ENCODE measurements at places on chromosomes 16 and 17. TPM values are rescaled to one million over a fixed set of nuclear protein-coding genes. Genes with fewer than 3 reads are reported as not detected.
A peak's percentile ranks its signal among the peaks of the same experiment; 100 is the strongest.

- DNase-seq = peak; percentile 85
Observed at GRCh38 chr16:2147981-2148671, at the start of gene RAB26. Gene RAB26, plus strand, starts transcription at chr16:2148625. Its CDS starts 159 bp downstream, at chr16:2148784.

GRCh38 chr16:23931199-23931598, 95.4 kb downstream of the PRKCB start:
- no peak for DNase-seq

Gene DHRS7C
- not detected for total RNA-seq

Gene NRN1L
- 2.5 TPM for total RNA-seq

DNA sequence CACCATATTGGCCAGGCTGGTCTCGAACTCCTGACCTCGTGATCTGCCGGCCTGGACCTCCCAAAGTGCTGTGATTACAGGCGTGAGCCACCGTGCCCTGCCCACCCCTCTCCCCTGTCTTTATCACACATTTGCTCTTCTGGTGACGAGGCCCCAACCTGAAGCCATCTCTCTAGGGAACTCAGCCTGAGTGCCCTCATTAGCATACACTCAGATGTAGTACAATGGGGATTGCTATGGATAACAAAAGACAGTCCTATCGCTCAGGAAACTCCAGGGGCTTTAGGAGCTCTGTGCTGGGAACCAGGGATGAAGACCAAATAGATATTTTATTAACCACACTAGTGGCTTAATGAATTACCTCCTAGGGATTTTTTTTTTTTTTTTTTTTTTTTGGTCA, 100.7 kb downstream of the MARF1 start:
- DNase-seq = no peak

GRCh38 chr17:39197380-39198185, at the start of gene CACNB1:
Gene CACNB1, minus strand, starts transcription at chr17:39197669. Its CDS starts 174 bp downstream, at chr17:39197495.
- peak; percentile 96 for DNase-seq

Gene SLC35G6
- not detected for total RNA-seq

DNA sequence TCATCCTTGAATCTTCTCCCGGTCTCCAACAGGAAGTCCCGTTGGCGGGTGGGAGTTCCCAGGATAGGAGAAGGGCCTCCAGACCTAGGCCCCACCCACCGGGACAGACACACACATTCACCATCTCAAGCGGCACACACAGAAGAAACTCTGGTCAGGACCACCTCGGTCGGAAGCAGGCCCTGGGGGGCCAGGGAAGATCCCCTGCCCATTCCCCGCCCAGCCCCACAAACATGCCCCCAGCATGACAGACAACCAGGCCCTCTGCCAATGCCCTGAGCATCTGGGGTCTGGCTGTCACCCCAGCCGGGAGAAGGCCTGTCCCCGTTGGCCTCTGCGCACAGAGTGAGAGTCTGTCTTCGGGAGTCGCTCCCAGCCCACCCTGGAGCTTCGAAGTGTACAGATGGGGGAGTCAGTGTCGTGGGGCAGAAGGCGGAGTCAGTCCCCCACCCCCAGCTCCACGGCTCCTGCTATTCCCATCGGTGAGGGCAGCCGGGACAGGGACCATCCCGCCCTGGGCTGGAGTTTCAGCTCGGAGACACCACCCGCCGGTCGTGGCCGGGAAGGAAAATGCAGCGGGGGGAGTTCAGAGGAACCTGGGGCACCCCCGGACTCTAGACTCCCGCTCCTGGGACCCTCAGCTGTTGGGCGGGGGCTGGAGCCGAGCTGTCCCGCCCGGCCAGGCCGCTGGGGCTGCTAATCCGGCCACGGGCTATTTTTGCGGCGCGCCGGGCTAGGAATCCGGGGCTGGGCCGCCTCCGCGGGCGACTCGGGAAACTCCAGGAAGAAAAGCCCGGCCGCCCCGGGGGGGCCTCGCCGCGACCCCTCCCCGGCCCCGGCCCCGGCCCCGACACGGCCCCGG, 660 bp downstream of the RHBDF1 start:
- no peak for DNase-seq

GRCh38 chr17:50051606-50052005, 4.3 kb upstream of the ITGA3 start:
- DNase-seq = no peak

GRCh38 chr17:19900809-19901208, 33.1 kb upstream of the ULK2 start:
- no peak for DNase-seq

Gene PTX4
- not detected for total RNA-seq

Data from spinal cord (tissue), 10 donors.